ENCODE measurements at places on chromosomes 13 and 19.

DNA sequence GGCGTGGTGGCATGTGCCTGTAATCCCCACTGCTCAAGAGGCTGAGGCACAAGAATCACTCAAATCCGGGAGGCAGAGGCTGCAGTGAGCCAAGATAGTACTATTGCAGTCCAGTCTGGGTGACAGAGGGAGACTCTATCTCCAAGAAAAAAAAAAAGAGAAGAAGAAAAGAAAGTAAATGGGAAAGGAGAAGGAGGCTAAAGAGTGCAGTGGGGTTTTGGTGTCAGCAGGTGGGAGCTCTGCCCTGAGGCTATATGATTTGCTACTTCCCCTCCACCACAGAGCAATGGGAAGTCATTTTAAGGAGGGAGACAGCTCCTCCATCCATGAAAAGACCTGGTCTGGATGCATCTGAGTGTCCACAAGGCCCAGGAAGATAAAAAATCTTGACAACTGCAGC is 23.1 kb downstream of the UNC13A start:
- no peak for DNase-seq

GRCh38 chr19:32677657-32678056 is 2.0 kb downstream of the RGS9BP start:
- peak; percentile 86 for DNase-seq

DNA sequence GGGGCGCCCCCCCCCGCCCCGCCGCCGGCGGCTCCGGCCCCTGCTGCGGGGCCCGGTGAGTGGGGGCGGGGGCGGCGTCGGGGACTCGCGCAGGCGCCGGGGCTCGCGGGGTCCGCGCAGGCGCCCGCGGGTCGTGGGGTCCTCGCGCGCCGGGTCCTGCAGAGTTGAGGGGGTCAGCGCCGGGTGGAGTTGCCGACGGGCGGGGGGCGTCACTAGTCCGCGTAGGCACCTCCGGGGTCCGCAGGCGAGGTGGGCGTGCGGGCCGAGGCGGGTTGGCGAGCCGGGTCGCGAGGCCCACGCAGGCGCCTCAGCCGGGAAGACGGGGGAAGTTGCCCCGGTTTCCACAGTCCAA is 365 bp downstream of the PPP6R1 start:
- no peak for DNase-seq

DNA sequence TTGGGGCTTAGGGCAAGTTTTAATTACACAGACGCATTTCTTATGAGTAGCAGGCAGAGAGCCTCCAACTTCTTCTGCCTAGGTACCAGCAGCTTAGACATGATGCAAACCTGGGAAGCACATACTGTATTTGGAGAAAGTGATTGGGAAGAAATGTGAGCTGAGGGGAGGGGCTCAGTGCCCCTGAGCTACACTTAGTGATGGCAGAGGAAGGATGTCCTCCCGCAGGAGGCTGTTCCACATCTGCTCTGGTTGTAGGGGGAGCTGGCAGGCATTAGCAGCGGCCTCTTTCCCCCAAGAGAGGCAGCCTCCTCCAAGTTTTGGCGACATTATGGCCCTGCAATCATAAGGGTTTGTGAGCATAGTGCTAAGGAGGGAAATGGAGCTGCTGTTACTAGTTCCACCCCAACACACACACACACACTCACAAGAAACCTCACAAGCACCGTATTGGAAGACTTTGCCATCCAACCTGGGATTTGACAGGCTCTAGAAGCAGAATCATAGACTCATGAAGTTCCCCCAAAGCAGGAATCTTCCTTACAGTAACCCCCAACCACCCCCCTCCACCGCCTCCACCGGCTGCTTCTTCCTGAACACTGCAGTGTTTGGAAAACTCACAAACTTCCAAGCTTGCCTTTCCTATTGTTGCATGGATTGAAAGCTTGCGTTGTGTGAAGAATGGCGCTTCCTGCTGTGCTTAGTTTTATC is 3.3 kb downstream of the ALOX5AP start:
- DNase-seq = peak; percentile 9

GRCh38 chr19:38538793-38539528 is 78.8 kb downstream of the MAP4K1 start:
- DNase-seq = no peak

DNA sequence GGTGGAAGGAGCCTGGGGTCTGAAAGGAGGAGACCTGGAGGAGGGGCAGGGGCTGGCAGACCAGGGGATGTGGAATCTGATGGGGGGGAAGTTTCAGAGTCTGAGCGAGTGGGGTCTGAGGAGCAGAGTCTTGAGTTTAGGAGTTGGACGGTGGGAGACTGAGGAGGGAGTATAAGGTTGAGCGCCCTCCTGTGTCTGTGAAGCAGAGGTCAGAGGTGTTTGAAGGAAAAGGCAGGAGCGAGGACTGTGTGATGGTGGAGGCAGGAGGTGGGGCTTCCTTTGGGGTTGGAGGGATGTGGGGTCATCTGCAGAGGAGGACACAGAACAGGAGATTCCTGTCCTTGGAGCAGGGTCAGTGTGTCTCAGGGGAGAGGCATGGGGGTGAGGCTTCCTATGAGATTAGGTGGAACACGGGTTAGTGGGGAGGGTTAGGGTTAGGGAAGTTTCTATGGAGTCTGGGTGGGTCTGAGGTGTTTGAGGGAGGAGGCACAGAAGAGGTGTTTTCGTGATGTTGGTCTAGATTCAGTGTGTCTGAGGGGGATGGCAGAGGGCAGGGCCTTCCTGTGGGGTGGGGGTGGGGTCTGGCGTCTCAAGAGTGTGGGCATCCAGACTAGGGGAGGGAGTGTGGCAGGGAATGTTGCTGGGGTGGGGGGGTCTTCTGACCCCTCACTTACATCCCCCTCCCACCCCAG is 8.3 kb downstream of the RYR1 start:
- DNase-seq = peak; percentile 70

DNA sequence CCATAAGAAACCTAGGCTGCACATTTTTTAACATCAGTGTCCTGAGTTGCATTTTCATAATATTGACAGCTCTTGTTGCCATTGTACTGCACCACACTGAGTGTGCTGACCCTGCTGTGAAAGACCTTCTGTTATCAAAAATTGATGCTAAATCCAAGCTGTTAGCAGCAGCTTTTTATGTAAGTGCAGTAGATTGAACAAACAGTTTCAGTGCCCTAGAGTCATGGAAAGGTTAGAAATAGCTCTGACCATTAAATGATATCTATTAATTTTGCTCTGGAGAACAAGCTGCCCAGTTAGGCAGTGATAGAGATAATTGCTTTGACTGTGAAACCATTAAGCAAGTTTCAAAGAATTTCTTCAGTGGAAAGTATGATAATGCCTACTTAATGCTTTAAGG is 1289.2 kb upstream of the PCDH20 start:
- DNase-seq = no peak

- DNase-seq = no peak
These were observed 17.5 kb upstream of the ZNF90 start for GRCh38 chr19:20060282-20060681.

DNA sequence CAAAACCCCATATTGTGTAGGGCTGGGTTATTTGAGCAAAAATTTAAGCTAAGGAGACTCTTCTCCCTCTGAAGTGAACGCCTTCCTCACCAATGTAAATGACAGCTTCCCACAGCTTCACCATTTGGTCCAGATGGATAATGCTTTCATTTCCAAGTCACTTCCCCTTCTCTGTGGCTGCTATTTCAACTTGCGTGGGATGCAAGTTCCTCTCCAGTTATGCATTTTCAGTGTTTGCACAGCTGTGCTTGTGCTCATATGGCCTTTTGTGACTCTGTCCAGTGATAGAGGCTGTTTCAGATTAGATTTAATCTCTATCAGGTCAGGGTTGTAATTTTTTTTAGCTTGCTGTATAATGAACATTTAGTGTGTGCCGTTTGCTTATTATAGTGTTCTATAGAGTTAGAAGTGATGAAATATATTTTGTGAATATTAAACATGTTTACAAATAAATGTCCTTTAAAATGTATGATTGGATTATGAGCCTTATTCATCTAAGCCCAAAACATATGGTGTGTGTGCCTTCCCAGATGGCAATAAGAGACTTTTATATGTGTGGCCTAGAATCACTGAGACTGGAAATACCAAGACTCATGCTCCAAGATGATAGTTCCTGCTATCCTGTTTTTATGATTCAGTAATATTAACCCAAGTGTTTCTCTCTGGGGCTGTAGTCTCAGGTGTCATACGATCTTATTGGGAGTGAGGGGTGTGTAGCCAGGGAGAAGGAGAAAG is 86.6 kb downstream of the TNFRSF19 start:
- no peak for DNase-seq

- no peak for DNase-seq
These were observed 1.8 kb downstream of the DBP start for GRCh38 chr19:48635263-48635965.

DNA sequence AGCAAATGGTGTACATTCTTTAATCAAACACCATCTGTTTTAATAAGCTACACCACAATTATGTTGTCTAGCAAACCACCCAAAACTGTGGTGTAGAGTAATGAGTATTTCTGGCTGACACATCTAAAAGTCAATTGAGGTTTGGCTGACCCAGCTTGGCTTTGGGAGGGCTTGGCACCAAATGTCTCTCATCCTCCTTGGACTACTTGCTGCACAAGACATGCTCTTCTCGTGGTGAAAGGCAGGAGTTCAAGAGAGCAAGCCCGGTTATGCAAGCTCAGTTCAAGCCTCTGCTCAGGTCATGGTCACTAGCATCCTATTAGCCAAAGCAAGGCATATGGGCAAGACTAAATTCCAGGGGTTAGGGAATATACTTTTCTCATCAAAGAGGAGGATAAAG is 37.1 kb downstream of the LACC1 start:
- no peak for DNase-seq

DNA sequence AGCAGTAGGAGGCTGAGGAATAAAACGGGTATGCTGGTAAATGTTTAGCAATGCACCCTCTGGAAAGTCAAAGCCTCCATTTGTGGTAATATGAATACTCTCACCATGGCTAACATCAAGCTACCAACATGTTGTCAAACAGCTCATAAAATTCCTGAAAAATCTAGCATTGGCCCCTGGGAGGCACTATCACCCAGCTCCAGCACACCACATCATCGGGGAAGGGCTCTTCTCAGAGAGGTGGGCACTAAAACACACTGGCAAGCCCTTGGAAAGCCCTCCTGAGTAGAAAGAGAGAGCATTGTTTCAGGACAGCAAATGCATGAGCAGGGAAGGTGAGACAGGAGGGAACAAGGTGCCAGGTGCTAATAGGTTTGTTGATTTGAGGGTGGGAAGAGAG is 53.9 kb upstream of the FLT1 start:
- DNase-seq = peak; percentile 44

- no peak for DNase-seq
These were observed 236.4 kb upstream of the PCDH9 start for GRCh38 chr13:67466569-67466968.

- peak; percentile 65 for DNase-seq
These were observed 55.4 kb downstream of the INTS6 start for GRCh38 chr13:51397262-51397941.

- no peak for DNase-seq
These were observed 44.0 kb downstream of the KLF2 start for GRCh38 chr19:16368385-16369305.

- no peak for DNase-seq
These were observed 39.9 kb downstream of the ELF1 start for GRCh38 chr13:40979232-40979631.

DNA sequence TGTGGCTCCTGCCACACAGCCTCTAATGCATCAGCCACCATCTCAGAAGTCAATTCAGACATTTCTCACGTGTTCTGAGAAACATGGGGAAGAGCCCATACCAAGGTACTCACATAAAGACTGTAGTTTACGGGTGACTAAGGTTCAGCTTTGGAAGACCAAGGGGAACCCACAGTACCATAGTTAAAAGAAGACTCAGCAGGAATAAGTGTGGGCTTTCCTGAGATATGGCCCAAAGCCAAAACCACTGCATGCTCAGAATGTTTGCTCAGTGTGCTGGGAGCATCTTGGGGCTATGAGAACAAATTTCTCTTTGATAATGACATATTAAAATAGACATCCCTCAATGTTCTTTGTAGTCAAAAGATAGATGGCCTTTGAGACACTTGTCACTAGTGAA is 283.8 kb downstream of the DCT start:
- DNase-seq = no peak

GRCh38 chr13:59444210-59444857 is 719.4 kb downstream of the DIAPH3 start:
- DNase-seq = no peak

DNA sequence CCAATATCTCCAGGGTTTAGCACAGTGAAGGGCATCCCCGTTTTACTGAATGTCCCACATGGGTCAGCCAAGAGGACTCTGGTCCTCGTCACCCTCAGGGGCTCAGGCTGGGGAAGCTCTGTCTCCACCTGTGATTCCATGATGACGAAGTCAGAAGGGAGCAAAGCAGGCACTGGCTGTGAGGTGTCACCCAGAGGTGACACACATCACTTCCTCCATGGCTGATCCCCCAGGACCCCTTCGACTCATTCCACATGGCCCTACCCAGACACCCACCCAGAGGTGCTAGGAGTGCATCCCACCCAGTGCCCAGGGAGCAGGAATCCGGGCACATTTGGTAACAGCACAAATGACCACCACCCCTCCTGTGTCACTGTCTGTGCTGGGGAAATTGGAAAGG is 145.2 kb upstream of the VSTM2B start:
- no peak for DNase-seq

DNA sequence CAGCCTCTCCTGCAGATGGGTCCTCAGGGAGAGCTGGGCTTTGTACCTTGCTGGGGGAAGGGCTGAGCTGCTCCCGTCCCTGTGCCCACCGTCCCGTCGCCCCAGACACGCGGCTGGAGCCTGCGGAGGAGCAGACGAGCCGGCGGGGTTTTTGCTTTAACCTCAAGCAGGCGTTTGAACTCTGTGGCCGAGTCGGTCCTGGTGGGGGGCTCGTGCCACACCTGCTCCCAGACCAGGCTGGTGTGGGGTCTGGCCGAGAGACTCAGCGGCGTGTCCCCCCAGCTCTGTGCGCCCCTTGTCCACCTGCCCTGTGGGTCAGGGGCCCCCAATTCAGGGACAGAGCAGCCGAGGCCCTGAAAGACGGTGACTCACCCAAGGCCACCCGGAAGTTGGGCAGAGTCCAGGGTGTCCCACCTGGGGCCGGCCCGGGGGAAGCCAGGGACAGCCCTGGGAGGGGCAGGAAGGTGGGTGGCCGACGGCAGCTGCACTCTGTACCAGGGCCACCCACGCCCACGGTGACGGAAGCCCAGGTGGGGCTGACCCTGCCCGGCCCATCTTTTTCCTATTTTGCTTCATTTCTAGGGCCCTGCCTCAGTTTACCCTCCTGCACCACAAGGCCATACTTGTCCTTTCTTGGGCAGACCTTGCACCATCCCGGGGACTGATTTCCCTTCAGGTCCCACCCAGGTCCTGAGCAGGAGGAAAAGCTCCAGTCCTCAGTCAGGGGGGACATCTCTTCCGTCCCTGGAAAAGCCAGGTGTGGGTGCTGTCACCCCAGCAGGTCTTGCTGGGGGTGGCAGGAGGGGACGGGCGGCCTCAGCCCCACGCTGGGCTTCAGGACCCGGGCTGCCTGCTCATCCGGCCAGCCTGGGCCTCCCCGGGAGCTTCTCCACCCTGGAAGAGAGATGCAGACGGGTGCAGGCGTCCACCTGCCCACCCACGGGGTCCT is 5.3 kb downstream of the EFNA2 start:
- no peak for DNase-seq

GRCh38 chr13:34430294-34430693 is 511.8 kb upstream of the NBEA start:
- DNase-seq = no peak

GRCh38 chr13:25827831-25828465 is 223.9 kb downstream of the SHISA2 start:
- DNase-seq = no peak

Data from ELF-1 (cell line).